ENCODE measurements at places on chromosomes 4 and X.

DNA sequence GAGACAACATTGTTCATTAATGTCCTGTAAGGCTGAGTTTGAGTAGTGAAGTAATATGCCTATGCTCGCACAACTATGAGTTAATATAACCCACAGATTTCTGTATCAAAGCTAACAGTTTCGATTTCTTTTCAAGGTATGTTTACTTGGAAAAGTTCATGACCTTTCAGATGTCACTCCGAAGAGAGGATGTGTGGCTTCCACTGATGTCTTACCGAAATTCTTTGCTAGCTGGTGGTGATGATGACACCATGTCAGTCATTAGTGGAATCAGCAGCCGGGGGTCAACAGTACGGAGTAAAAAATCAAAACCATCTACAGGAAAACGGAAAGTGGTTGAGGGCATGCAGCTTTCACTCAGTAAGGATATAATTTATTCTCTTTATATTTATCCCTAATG lies 124.9 kb downstream of the STAG2 start:
- DNase-seq = no peak

DNA sequence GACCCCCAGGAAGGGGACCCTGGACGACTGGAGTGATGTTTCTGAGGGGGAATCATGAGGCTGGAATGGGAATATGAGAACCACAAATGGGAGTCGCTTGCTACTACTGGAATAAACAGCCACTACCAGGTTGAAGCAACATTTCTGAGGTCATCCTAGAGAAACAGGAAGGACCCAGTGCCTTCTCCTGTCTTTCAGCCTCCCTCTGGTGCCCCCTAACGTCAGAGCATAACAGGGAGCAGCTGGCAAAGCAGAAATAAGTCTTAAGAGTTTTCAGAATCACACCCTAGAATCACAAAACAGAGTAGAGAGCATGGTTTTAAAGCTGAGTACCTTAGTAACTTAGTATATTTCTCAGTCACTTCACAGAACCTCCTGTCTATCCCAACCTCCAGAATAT lies 347.8 kb upstream of the PITX2 start:
- peak; percentile 23 for DNase-seq

DNA sequence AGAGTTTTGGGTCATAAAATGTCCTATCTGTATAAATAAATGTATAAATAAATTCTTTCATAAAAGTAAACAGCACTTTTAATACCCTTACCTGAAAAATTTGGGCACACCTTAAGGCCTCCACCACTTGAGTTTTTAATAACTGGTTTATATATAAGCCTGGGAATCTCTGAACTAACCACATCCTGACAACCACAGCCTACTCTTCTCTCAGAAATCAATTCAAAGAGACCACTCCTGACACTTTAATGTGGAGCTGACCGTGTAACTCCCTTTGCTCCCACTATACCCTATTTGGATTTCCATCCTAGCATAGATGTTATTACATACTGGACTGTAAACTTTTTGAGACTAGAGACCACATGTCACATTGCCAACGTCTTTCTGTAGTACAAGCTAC lies 3.5 kb downstream of the FBXL5 start:
- DNase-seq = no peak

GRCh38 chrX:138723301-138723700 lies 11.8 kb upstream of the FGF13 start:
- DNase-seq = no peak

DNA sequence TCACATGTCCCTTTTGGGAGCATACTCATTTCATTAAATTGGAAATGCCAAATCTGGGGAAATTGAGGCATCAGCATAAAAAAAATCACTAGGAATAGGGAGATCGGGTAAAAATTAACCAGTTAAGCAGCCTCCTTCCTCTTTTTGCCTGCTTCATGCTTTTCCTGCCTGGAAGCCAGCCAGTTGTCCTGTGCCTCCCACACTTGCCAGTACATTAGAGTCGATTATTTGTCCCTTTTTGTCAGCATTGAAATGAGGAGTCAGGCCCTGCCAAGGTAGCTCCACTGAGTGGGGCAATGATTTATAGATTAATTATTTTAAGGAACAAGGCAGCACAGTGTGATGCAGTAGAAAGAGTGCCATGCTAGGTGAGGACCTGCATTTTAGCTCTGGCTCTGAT lies 55.3 kb downstream of the SH2D1A start:
- DNase-seq = no peak

DNA sequence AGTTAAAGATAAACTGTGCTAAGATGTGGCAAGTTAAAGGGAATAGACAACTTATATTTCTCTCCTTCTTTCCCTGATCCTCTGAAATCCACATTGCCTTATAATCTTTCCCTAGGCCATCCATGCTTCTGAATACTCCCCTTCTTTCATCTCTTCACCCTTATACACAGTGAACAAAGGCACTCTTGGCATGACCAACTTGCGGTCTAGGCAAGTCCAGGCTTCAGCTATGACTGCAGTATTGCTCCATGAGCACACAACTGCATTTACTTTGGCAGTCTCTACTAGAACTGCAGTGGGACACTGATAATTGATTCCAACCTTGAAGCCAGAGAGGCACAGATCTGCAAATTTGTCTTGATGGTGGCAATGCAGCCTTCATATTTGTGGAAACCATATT lies 24.2 kb upstream of the UBA6 start:
- no peak for DNase-seq

GRCh38 chrX:139890991-139891700 lies 41.7 kb downstream of the ATP11C start:
- DNase-seq = peak; percentile 48

- DNase-seq = no peak
These were observed 86.1 kb upstream of the NPY2R start for GRCh38 chr4:155122382-155122781.

GRCh38 chrX:16839219-16839851 lies 30.8 kb downstream of the RBBP7 start:
- no peak for DNase-seq

GRCh38 chr4:57065730-57066482 lies 44.3 kb downstream of the IGFBP7 start:
- no peak for DNase-seq

- peak; percentile 84 for DNase-seq
These were observed 27.4 kb upstream of the CLDN24 start for GRCh38 chr4:183349673-183350072.

- DNase-seq = no peak
These were observed 33.3 kb upstream of the VCX2 start for GRCh38 chrX:8204169-8204935.

- no peak for DNase-seq
These were observed 403.7 kb downstream of the CENPC start for GRCh38 chr4:67141586-67141985.

GRCh38 chr4:1777822-1778641 lies 15.1 kb upstream of the FGFR3 start:
- DNase-seq = peak; percentile 62

DNA sequence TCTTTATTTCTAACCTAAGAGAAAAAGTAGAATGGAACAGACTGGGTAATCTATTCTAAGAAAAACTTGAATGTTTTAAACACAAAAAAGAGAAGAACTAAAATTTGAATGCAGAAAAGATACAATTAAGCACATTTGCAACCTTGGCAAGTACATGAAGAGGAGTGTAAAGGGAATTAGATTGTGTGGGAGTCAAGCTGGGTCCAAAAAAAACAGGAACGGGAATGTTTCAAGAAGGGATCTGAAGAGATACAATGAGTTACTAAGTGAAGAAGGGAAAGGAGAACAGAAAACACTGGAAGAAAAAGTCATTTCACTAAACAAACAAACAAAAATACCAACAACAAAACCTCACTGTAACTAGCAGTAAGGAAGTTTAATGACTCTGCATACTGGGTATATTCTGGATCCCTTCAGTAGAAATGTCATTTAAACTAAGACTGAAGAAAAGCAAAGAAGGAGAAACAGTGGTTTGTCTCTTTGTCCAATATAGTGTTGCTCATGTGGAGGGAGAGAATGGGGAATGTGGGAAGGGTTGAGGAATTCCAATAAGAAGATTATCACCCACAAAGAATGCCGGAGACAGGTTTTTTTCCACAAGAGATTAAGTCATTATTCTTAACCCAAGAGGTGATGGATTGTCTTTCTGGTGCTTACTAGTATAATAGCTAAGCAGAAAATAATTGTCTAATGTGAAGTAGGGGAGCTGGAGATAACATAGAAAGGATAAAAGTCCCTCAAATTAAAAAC lies 50.4 kb upstream of the PTPN13 start:
- no peak for DNase-seq

DNA sequence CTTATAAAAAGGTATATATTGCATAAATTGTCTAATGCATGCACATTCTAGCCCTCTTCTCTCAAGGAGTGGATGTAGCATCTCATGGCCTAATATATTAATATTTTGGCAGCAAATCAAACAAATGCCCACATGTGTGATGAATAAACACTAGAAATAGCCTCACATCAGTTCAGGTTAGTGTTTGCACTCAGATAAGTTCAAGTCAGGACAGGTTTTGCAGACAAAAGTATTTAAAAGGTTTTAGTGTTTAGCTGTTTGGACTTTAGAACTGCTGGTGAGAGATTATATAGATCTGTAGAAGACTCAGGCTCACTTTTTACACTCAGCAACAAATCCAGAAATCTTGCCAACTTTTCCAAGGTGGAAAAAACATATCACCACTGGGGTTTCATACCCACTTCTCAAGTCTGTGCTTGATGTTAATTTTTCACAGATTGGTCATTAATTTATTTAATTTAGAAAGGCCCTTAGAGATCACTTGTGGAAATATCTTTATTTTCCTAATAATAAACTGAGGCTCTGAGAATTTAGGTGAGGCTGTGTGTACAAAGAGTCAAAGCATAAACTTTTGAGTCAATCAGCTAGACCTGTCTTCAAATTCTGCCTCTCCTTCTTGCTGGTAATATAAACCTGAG lies 362.6 kb downstream of the GASK1B start:
- no peak for DNase-seq

GRCh38 chr4:39032218-39033085 lies at the start of gene TMEM156:
TSS of gene TMEM156 (minus strand) at chr4:39032409. CDS start at chr4:39032313, 96 bp downstream.
- no peak for DNase-seq

Measured in AG08395 (cell line).